ENCODE measurements at places on chromosomes 16 and 17.

GRCh38 chr17:47660064-47660492 lies 10.4 kb downstream of the KPNB1 start:
- no peak for DNase-seq

DNA sequence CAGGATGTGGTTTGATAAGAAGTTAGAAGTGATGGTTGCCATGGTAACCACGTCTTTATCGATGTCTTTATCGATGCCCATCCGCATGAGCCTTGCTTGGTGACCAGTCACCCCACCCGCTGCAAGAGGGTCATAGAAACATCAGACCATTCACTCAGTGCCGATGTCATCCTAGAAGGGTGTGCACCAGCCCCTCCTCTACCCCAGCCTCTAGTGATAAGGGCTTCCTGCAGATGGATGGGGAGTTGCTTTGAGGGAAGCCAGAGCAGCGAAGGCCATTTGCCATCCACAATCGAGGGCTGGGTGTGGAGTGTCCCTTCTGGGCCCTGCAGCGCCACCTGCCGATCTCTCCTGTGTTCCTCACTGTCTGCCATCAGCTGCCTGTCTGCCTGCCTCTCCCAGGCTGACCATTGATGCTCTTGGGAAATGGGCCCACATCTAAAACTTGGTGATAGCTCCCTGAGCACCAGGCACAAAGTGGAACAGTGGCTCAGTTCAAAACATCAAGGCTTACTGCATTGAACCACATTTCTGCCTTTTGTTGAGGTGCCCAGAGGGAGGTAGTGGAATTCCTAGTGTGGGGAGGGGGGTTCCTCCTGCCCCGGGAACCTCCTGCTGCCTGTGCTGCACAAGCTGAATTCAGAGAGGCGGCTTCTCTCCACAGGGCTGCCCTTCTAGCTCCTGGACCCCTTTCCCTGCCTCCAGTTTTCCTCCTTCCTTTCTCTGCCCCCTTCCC lies 8.9 kb downstream of the CALB2 start:
- no peak for DNase-seq

DNA sequence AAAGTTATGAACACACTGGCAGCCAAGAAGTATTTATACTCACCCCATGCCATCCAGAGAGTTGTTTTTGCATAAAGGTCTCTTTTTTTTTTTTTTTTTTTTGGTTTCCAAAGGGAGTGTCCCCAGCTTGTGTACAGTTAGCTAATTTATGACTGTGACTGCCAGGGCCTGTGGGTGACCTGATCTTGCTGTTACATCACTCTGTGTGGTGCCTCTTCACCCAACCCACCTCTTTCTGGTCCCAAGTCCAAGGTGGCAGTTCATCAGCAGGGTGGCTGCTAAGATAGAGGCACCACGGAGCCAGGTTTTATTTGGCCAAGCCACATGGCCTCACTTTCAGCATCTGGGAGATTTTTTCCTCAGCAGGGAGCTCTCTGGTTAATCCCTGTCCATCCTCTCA lies at the start of gene NOS2:
Gene NOS2 (minus strand): TSS at position 8 of the 400 bp plus-strand sequence. CDS start 1,720 bp downstream, outside the sequence.
- no peak for DNase-seq

- DNase-seq, result no peak
These were observed 11.7 kb downstream of the RHBDL3 start for GRCh38 chr17:32277284-32277683.

DNA sequence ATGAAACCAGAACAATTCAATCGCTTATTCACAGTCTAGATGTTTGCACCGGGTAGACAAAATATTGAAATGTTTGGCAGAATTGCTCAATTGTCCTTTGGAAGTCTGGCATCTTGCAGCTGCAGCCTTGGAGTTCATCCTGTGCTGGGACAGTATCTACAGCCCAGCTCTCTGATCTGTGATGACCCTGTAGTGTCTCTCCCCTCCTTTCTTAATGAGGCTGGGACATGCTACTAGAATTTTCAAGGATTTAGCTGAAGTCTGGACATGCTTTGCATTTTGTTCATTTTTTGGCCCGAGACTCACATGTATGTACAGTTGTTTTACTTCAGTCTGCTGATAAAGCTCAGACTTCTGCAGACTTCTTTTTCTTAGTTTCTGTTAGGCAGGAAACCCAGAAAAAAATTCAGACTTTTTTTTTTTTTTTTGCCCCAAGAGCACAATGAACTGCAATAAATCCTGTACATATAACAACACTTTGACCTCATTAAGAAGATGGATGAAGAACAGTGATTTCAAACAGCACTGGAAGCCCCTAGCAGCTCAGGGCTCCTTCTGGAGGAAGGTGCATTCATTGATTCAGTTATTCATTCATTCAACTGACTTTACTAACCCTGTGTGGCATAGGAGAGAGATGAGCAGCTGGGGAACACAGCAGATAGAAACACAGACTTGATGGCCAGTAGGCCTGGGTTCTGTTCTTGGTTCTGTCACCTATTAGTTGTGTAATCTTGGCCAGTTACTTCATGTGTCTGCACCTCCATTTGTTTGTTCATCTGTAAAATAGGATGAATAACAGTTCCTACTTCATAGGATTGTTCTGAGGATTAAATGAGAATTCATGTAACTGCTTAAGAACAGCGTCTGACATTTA lies 210.0 kb downstream of the MAP2K4 start:
- DNase-seq, result no peak

Measured in heart left ventricle (tissue), 16 donors.